ENCODE measurements at places on chromosomes 12 and 14. TPM values are rescaled to one million over a fixed set of nuclear protein-coding genes. Genes with fewer than 3 reads are reported as not detected.

Gene BRMS1L
- total RNA-seq = 13.4 TPM

Gene PAPOLA
- 123 TPM for total RNA-seq

Gene PRR4
- 3.1 TPM for total RNA-seq

Gene ANKRD33
- total RNA-seq = not detected

Gene MAP1LC3B2
- total RNA-seq = 0.36 TPM
